ENCODE measurements at places on chromosomes 5 and 9. TPM values are rescaled to one million over a fixed set of nuclear protein-coding genes. Genes with fewer than 3 reads are reported as not detected.

GRCh38 chr5:134252671-134253070 is 26.8 kb upstream of the PPP2CA start:
- DNase-seq = peak; percentile 72

DNA sequence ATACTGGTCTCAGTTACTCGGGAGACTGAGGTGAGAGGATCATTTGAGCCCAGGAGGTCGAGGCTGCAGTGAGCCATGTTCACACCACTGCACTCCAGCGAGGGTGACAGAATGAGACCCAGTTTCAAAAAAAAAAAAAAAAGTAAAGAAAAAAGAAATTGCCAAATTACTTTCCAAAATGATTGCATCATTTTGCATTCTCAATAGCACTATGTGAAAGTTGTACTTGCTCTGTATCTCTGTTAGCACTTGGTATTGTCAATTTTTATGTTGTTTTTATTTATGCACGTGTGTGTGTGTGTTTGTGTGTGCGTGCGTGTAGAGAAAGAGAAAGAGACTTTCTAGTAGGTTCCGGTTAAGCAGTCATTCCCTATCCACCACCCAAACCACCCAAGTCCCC is 328.4 kb downstream of the RAB3C start:
- no peak for DNase-seq

DNA sequence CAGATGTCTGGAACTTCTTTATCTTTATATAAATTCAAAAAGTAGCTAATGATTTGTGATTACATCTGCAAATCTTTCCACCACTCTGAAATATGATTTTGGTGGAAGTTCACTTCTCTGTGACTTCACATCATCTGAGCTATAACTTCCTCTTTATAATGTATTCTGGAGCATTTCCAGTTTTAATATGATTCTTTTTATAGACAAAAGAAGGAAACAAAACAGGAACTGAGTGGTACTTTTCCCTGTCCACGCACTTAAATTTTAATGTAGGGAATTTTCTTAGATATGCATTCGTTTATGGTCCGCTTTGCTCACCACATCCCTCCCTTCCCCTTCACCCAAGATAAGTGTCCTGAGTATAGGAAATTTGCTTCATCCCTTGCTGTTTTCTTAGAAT is 333.5 kb downstream of the CHSY3 start:
- DNase-seq = no peak

C9orf72 gene
- total RNA-seq = 5.0 TPM

RASEF gene
- total RNA-seq = 11.6 TPM

IFNK gene
- not detected for total RNA-seq

DCTN3 gene
- 150 TPM for total RNA-seq
